ENCODE measurements at places on chromosomes 1 and 21. TPM values are rescaled to one million over a fixed set of nuclear protein-coding genes. Genes with fewer than 3 reads are reported as not detected.

The PAQR7 gene
- 1.8 TPM for total RNA-seq

- DNase-seq = no peak
These were observed 10.6 kb upstream of the SIM2 start for GRCh38 chr21:36688324-36688723.

DNA sequence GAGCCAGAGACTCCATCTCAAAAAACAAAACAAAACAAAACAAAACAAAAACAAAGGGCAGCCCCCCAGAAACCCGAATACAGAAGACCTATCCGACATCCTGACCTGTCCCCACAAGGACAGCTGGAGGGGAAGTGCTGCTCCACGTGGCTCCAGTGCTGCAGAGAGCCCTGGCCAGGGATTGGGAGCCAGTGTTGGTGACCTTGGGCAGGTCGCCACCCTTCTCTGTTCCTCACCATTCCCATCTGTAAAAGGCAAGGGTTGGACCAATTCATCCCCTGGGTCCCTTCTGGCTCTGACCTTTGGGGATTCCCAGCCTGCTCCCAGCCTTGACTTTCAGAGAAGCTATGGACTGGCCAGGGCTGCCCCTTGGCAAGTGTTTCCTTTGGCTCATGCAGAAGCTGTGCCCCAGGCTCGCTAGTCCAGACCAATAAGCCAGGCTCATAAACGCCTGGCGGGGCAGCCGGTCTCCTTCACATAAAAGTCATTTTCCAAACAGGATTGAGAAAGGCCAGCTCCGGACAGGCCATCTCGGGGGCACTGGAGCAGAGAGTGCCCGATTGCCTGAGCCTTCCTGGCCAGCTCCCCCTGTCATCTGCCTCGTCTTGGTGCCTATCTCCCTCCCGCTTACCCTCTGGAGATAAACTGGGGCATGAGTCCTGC, 20.0 kb upstream of the PADI1 start:
- no peak for DNase-seq

DNA sequence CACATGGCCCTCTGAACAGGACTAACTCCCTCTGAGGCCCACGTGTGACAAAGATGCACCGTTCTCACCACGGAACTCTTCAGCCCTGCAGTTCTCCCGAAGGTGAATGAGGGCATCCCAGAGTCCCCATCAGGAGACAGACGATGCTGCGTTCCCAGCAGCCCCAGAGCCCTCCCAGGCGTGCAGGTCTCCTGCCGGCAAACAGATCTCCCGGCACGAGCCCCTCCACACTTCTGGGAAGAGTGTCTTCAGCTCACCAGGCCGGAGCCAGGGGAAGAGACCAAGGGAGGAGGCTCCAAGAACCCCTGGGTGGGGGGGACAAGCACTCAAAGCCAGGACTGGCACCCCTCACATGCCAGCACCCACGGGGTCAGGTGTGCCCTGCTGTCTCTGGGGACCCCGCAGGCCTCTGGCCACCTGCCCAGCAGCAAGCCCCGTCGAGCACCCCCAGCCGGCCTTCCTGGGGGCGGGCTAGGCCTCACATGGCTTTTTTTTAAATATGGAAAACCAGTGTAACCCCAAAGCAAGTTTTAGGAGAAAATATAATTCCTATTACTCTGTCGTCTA, 45.1 kb upstream of the TRAPPC10 start:
- no peak for DNase-seq

- no peak for DNase-seq
These were observed 870 bp downstream of the FBXO28 start for GRCh38 chr1:224114787-224115175.

DNA sequence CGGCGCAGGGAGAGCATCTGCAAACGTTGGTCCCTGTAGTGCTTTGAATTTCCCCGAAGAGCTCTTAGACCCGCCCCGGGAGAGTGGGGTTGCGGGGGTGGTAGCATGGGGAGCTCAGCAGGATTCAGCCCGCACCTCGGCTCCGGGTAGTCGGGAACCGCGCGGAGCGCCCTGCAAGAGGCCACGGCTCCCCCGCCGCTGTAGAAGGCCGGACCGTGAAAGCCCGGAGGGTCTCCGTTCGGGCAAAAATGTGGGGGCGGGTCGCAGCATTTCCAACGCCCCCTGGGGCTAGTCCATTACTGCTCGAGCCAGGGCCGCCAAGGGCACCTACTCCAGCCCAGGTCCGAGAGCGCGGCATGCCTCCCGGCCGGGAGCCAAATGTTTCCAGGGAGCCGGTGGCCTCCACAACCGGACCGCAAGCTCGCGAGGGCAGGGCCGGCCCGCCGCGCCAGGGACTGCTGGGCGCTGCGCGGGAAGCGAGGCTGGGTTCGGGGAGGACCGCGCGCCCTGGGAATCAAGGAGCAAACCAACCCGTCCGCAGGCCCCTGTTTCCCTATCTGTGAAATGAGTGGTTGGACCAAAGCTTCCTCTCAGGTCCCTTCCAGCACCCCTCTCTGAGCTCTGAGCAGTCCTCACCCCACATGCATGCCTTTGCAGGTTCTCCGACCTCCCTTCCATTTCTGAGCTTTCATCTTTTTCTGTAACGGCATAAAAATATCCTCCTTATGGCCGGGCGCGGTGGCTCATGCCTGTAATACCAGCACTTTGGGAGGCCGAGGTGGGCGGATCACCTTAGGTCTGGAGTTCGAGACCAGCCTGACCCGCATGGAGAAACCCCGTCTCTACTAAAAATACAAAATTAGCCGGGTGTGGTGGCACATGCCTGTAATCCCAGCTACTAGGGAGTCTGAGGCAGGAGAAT, 775 bp upstream of the TMEM63A start:
- DNase-seq = no peak
